ENCODE measurements at places on chromosomes 13 and 19.
A peak's percentile ranks its signal among the peaks of the same experiment; 100 is the strongest.

DNA sequence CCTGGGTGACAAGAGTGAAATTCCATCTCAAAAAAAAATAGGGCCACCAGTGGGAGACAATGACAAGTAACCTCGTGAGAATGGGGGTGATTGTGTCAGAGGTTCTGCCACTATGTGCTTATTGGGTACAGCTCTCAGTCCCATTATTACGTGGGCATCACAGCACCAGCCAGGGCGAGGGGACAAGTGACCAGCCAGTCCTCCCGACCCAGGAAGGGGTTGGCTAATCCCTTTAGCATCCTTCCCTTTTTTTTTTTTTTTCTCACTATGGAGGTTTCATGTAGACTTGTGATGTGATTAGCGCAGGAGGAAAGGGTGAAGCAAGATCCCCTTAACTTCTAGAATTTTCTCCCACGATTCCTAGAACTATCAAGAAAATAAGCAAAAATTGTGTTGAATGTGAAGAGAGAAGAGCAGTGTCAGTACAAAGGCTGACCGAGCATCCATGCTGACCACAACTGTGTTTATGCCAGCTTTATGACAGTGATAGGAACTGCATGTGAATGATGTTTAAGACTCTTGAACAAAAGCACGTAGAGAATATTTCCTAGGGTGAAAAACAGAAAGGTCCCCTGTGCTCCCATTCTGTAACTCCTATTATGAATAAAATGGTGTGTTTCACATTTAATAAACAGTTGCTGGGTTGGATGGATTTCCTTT lies 50.0 kb downstream of the ALOX5AP start:
- DNase-seq, result no peak

- no peak for DNase-seq
These were observed 1337.3 kb downstream of the PCDH9 start for GRCh38 chr13:65892859-65893258.

DNA sequence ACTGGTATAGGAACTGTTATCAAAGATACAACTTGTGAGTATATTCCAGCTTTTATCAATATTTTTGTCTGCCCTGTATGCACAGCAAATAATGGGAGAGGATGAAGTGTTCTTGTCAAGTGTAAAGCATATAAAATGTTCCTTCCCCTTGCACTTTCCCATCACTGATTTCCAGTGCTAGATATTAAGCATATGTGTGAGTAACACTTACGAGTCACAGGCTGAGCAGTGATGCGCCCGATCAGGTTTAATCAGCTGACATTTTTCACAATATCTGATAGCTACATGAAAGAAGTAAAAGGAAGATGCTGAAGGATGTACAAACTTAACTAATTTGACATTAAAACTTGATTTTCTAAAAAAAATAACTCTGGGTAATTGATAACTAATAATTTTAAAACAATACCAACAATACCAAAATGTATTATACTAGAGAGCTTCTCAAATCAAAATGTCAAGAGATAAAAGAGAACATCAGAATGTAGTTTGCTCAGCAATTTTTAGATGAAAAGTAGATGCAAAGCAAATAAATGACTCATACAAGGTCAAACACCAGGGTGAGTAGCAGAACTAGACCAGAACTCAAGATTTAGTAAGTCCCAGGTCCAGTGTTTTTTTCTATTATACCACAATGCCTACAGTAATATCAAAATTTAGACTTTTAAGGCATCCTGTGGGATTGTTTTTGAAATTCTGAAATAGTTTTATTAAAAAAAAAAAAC lies 56.4 kb downstream of the ZDHHC20 start:
- DNase-seq, result no peak

- DNase-seq, result no peak
These were observed 38.8 kb downstream of the TDRD3 start for GRCh38 chr13:60435762-60436374.

DNA sequence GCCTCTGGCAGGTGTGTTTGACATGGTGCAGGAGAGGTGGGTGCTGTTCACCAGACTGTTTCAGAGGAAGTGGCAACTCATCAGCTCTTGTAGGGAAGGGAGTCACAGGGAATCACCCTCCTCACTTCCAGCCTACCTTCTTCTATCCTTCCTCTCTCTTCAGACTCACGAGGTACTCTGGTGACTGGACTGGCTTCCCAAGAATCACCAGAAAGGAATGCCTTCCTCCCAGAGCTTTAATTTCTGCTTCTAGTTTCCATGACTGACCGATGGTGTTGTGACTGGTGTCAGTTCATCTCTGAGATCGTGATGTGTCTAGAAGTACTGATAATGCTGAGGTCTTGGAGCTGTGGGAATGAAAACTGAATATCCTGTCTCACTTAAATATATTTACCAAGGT lies 247.3 kb downstream of the KCTD12 start:
- DNase-seq, result no peak

- DNase-seq, result no peak
These were observed 40.7 kb downstream of the PCCA start for GRCh38 chr13:100129605-100130004.

DNA sequence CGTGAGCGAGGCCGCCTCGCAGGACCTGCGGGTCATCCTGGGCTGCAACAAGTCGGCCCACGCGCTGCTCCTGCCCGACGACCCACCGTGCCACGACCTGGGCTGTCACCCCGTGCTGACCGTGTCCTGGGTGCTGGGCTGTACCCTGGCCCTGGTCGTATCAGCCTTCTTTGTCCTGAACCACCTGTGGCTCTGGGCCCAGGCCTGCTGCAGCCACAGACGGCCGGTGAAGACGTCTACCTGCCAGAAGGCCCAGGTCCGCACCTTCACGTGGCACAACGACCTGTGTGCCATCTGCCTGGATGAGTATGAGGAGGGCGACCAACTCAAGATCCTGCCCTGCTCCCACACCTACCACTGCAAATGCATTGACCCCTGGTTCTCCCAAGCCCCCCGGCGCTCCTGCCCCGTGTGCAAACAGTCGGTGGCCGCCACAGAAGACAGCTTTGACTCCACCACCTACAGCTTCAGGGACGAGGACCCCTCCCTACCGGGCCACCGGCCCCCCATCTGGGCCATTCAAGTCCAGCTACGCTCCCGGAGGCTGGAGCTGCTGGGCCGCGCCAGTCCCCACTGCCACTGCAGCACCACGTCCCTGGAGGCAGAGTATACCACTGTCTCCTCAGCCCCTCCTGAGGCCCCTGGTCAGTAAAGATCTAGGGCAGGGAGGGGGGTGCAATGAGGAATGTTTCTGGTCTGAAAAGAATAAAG lies 1.1 kb downstream of the ZNRF4 start:
- DNase-seq, result no peak

GRCh38 chr13:28373810-28374209 lies 121.1 kb downstream of the FLT1 start:
- DNase-seq, result no peak

GRCh38 chr13:100946588-100946987 lies 272.0 kb upstream of the TMTC4 start:
- DNase-seq, result no peak

GRCh38 chr19:32924200-32924599 lies 47.6 kb downstream of the CEP89 start:
- no peak for DNase-seq

- peak; percentile 67 for DNase-seq
These were observed 15.7 kb downstream of the ZNF808 start for GRCh38 chr19:52542984-52543664.

- DNase-seq, result no peak
These were observed 1911.9 kb upstream of the PCDH20 start for GRCh38 chr13:63327584-63327983.

DNA sequence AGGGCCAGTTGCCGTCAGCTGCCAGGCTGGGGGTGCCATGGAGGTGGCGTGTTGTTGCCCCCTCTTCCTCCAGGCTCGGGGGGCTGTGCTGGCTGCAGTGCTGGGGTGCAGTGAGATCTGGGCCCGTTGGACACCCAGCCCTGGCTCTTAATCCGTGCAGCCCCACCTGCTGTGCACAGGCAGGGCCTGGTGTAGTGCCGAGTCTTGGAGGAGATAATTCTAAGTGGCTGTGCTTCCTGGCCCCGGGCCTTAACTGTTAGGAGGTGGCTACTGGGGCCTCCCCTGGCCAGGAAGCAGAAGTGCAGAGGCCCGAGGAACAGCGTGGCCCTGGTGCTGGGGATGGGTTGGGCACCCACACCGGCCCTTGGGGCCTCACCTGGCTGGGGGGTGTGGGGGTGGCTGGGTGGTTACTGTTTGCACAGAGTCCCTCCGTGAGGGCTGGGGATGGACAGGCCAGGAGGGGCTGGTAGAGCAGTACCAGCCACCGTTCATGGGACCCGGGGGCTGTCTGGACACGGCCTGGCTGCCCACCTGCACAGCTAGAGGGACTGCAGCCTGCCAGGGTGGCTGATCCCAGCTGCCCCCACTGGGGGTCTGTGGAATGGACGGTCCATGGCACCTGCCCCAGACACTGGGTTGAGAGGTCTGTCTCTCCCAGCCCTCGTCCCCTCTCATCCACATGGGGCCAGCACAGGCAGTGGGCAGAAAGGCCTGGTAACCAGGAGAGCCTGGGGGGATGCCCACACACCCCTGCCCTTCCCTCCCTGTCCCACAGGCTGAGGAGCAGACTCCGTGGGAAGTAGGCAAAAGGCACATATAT lies 3.3 kb downstream of the GPX4 start:
- no peak for DNase-seq

- no peak for DNase-seq
These were observed 5.6 kb downstream of the CEACAM4 start for GRCh38 chr19:41621226-41621625.

GRCh38 chr19:32901504-32902161 lies 32.1 kb upstream of the SLC7A9 start:
- DNase-seq, result no peak

- no peak for DNase-seq
These were observed 9.3 kb downstream of the MED16 start for GRCh38 chr19:883661-884211.

DNA sequence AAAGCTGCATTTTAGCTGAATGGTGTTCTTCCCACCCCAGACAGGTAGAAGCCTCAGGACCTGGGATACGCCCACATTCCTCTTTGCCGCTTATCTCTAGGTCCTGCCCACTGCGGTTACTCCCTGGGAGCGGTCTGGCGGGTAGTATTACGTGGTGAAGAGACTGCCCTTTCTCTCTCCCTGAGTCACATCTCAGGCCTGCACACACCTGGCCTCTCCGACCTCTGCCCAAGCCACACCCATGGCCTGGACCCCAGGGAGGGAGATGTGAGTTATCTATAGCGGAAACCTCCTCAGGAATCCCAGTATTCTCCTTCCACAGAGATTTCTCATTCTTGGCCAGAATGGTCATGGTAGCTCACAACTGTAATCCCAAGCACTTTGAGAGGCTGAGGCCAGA lies 17.3 kb downstream of the RHPN2 start:
- DNase-seq, result no peak

DNA sequence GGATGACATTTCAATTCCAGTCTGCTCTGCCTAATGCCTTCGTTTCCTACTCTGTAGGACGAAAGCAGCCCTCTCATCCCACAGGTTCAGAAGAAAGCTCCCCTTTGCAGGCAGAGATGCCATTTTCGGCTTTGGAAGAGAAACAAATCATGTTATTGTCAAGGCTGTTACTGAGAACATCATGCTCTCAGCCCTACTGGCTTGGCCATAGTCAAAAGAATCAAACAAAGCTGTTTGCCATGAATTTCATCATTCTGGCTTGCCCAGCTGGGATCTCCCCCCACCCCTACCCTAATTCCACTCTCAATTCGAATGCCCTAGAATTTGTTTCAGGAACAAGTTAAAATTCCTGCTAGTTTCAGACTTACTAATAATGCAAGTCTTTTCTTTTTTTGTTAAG lies 162.3 kb upstream of the SERP2 start:
- no peak for DNase-seq

- no peak for DNase-seq
These were observed 19.2 kb downstream of the ADGRE1 start for GRCh38 chr19:6906559-6907060.

GRCh38 chr19:33197591-33198000 lies 3.5 kb downstream of the LRP3 start:
- no peak for DNase-seq

GRCh38 chr19:18587561-18587960 lies 1.0 kb upstream of the REX1BD start:
- no peak for DNase-seq

- no peak for DNase-seq
These were observed 7.9 kb downstream of the PBX4 start for GRCh38 chr19:19610376-19611202.

GRCh38 chr19:525857-526419 lies 5.6 kb upstream of the CDC34 start:
- DNase-seq, result no peak

Measured in stimulated activated naive CD8-positive, alpha-beta T cell treated with anti-CD3 and anti-CD28 coated beads, Interleukin-15, amount 100 ng/mL, for 72 hours (primary cell).